Central memory CD4-positive, alpha-beta T cell (primary cell): ENCODE measurements at places on chromosomes 6 and 20.

DNA sequence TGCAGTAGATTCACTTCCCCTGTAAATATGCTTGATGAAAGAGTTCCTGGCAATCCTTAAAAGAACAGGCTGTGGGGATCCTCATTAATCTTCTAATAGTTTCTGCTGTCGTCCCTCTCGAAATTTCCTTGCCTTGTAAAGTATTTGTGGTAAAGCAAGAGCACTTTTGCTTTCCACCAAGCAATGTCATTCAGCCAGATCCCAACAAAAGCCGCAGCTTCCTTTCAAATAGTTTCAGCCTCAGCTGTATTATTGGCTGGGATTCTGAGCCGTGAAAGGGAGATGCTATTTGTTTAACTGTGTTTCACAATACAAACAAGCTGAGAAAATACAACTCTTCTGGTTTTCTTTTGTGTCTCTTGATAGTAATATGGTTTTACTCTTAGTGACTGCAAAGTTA lies 48.9 kb upstream of the EPHA7 start:
- DNase-seq, result no peak

DNA sequence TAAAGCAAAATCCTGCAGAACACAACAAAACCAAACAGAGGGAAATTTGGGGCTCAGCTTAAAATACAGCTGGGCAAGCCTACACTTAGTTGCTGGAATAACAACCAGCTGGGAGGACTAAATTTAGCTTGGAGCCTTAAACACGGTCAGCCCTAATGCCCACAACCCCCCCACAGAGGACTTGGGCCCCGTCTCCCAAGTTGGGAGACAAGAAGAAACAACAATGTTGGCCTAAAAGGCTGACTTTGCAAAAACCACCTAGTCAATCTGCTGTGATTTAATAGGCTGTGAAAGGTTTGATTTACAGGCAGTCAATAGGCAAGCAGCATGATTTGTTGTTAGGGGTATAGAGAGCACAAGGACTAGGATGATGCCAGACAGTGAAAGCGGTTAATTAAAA lies 40.3 kb upstream of the ARMC2 start:
- no peak for DNase-seq

DNA sequence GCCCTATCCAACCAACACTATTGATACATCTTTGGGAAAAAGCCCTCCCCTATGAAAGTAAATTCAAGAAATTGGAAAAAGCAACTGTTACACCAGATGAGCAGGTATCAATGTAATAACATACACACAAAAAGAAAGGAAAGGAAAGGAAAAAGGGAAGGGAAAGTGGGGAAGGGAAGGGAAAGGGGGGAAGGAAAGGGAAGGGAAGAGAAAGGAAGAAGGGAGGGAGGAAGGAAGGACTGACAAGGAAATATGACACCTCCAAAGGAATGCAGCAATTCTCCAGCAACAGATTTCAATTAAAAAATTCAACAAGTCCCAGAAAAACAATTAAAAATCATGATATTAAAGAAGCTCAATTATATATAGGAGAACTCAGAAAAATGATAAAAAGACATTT lies 176.9 kb upstream of the OPRM1 start:
- DNase-seq, result no peak

GRCh38 chr6:80356000-80356399 lies 249.5 kb downstream of the BCKDHB start:
- no peak for DNase-seq

GRCh38 chr6:84521511-84521910 lies 242.9 kb downstream of the TBX18 start:
- no peak for DNase-seq

- no peak for DNase-seq
These were observed 18.6 kb downstream of the FAM83B start for GRCh38 chr6:54865091-54865631.

DNA sequence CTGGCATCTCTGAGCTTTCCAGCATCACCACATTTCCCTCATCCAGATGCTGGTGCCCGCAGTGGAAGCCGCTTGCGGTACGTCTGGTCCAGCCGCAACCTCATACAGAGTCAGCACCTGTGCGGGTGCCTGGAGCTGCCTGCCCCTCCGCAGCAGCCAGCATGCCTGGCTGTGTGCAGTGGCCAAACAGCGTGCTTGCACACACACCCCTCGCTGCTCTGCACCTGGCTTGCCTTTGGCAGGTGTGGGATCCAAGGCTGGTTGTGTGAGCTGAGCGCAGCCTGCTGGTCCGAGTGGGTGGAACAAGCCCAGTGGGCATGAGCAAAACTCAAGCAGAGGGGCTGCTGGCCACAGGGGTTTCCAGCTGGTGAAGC lies 3.1 kb upstream of the HINT3 start:
- no peak for DNase-seq

DNA sequence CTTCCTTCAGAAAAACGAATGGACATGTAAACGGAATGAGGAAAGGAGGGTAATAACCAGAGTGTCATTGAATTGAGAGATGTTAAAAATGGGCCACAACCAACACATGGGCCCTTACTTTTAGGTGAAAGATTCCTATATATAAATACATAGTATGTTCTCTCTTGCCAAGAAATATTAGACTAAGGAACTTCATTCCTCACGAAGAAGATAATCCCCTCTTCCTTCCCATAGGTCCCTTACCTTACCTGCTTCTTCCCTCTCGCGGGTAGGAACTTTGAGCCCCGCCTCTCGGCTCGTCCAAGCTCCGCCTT lies 295 bp upstream of the TBC1D22B start:
- no peak for DNase-seq

GRCh38 chr20:38864662-38865061 lies 59.2 kb downstream of the PPP1R16B start:
- no peak for DNase-seq

DNA sequence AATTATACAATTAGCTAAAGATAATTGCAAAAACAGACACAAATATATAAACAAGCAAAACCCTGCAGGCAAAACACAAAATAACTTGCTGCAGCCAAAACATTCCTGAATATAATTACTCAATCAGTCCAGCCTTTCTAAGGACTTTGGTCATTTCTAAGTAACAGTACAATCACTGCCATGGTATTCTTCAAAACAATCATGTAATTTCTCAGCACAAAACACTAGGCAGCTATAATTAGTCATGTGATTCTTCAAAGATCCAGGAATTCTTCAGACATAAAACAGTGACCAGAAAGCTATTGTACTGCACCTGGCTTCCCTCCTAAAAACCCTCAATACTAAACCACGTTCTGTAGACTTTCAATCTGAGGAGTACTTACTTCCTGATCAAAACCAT lies 881.1 kb downstream of the EPHA7 start:
- no peak for DNase-seq

- DNase-seq, result no peak
These were observed 10.8 kb downstream of the IPCEF1 start for GRCh38 chr6:154345811-154346210.

DNA sequence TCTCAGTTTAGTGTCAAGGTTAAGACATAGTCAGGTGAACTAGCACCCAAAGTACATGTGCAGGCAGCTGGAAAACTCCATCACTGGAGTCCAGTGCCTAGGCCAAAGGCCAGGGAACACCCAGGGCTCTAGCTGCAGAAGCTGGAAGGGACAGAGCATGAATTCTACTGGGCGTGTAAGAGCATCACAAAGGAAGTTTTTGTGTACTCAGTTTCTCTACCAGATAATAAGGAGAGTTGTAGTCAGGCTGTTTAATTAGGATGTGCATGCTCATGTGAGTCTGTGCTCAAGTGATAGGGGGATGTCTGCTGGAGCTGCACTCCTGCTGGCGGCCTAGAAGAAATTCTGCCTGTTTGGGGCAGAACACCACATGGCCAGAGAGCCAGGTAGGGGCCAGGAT lies 8.1 kb downstream of the L3MBTL1 start:
- no peak for DNase-seq

- no peak for DNase-seq
These were observed 105.8 kb upstream of the TOP1 start for GRCh38 chr20:40922865-40923264.

GRCh38 chr6:63353286-63353630 lies 33.5 kb upstream of the LGSN start:
- DNase-seq, result no peak

- no peak for DNase-seq
These were observed 22.9 kb downstream of the DEK start for GRCh38 chr6:18241208-18242038.

GRCh38 chr20:496126-496696 lies 33.9 kb upstream of the TBC1D20 start:
- no peak for DNase-seq

DNA sequence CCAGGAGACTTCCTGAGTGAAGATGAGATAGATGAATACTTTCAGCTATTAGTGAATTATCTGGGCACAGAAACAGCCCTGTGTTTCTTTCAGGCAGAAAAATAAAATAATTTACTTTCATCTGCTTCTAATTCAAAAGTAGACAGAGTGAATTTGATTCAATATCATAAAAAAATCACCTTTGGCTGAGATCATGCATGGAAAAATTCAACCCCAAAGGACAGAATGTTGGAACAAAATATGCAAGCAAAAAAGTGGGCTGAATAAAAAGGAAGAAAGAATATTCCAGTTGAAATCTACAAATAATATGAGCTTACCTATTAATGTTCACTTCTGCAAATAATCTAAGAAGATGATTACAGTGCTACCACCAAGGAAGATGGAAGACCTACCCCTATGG lies 546.9 kb downstream of the TFAP2B start:
- no peak for DNase-seq

DNA sequence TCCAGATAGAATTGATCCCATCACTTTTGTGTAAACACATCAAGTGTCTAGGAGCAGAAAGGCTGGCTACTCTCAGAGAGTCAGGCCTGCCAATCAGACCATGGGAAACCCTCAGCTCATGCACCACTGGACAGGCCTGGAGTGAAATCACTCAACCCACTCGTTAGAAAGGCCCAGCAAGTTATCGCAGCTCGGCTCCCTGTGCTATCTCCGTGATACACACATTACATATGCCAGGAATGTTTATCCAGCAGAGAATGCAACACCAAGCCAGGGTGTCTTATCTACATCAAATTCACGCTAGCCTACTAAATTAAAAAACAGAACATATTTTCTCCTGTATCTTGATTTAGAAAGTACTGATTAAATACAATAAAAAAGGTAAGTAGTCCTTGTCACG lies 232.4 kb upstream of the FOXQ1 start:
- no peak for DNase-seq

GRCh38 chr6:112338166-112338709 lies 8.9 kb upstream of the RFPL4B start:
- no peak for DNase-seq

- DNase-seq, result peak; percentile 36
These were observed 99.0 kb upstream of the TNFAIP3 start for GRCh38 chr6:137767911-137768690.

DNA sequence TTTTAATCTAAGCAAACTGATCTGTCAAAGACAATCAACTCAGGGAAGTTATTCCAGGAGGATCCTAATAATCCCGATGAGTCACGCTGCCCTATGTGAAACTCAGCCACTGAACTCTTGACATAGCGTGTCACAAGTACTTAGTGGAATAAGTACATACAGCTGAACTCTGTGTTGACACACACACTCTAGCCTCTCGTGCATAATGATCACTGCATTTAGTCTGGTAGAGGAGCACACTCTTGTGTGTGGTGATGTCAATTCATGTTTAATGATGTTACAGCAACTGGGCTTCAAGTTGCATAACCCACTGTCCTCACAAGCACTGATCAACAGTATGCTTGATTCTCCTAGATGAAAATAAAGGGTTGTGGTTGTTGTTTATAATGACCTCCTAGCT lies 148.3 kb downstream of the HACE1 start:
- DNase-seq, result no peak

GRCh38 chr6:169880516-169880915 lies 129.1 kb downstream of the ERMARD start:
- no peak for DNase-seq

- no peak for DNase-seq
These were observed at the start of gene POPDC3 for GRCh38 chr6:105179244-105180065. Gene POPDC3 (minus strand): TSS chr6:105180014. CDS start chr6:105161909, 18,105 bp downstream.

DNA sequence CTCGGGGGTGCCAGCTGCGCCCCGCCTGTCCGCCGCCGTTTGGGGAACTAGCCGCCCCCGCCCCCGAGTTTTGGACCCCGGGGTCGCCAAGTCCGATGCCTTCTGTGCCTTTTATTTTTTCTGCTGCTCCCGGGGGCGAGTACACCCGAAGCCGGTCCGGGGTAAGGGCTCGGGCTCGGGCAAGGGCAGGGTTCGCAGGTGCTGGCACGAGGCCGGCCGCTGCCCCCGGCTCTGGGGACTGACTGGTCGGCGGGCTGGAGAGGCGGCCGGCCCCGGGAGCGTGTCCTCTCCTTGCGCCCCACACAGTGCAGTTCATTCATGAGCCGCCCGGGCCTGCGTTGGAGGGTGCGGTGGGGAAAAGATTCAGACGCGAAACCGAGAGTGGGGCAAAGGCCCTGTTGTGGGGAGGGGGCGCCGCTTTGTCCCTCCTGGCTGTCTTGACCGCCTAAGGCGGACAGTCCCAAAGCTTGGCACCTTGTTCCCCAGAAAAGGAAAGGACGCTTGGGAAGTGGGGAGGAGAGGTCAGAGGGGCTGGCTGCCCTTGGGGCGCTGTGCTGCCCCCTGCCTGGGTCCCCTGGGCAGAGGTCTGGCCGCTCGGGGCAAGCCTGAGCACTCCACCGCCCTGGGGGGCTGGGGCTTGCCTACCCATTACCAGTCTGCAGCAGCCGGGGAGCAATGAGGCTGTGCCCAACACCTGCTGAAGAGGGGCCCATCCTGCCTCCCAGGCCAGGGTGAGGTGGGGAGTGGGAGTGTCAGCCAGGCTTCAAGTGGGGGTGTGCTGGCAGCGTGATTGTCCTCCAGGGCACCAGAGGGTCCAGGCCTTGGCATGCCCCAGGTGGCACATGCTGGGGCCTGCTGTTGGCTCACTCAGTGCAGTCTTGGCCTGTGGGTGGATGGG lies 915 bp downstream of the TMEM63B start:
- DNase-seq, result no peak

DNA sequence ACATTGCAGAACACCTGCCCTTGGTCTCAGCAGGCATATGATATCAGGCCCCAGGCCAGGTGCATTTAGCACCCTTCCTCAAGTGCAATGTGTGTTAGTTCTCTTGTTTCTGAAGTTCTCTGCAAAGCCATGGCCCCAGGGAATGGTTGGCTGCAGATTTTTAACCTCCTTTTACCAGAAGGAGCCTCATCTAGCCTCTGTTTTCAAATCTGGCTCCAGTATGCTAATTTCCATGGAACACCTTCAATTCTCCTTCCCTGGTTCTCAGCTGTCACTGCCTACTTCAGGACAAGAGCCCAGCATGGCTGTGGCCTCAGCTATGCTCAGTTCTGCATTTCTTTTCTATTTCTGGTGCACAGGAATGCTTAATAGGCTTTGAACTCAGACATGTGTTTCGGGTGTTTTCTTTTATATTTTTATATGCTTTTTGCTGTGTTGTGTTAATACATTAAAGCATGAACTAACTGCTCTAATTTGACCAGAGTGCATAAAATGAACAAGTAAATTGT lies 51.6 kb upstream of the OGFRL1 start:
- no peak for DNase-seq

GRCh38 chr6:92354270-92354829 lies 1065.0 kb downstream of the EPHA7 start:
- no peak for DNase-seq
